ENCODE measurements at places on chromosomes 5 and 9.

GRCh38 chr5:125149527-125149926 is 403.1 kb upstream of the ZNF608 start:
- no peak for DNase-seq

DNA sequence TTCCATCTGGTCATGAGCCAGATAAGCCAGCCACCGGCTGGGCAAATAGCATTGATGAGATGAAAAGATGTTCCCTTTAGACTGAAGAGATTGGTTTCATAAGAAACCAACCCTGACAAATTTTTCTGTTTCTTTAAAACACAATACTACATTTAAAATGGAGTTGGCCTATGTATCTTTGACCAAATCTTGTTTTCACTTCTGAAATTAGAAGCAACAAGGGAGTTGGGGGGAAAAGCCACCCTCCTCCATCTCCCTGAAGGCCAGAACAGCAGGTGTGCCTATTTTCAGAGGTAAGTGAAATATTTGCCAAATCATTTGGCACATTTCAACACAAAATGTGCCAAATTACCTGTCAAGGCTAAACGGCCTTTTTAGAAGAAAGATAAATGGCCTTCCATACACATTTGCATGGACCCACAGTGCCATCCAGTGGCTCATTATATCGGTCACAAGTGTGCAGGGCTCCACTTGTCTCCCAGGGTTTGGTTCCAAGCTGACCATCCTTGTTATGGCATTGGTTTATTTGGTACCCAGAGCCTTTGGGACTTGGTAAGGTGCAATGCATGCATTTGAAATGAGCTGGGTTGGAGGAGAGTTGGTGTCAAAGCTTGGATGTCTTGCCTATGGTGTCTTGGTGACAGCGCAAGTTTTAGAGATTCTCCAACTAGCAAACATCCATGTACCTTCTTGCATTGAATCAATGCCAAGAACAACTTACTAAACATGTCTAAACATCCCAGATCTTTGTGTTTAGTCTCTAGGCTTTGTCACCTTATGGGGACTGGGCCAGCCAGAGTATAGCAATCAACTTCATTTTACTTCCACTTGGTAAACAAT is 372.0 kb upstream of the KIF2A start:
- DNase-seq: no peak

DNA sequence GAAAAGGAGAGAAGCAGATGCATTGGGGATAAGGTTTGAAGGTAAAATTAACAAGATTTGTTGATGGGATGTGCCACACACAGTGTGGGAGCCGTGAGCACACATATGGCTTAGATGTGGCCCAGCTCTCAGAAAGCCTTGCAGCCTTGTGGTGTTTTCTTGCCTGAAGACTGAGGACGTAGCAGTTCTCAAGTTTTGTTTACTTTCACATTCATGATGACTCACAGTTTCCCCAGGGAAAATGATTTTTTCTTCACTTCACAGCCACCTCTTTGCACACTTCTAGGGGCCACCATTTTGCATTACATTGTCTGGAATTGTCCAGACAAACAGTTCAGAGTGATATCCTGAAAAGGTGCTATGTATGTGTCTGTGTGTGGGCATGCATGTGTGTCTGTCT is 126.2 kb downstream of the BASP1 start:
- no peak for DNase-seq

- peak; percentile 73 for DNase-seq
Measured at GRCh38 chr9:109520475-109521132, 22.5 kb upstream of the PTPN3 start.
